ENCODE measurements at places on chromosomes 6 and 20.
A peak's percentile ranks its signal among the peaks of the same experiment; 100 is the strongest.

- no peak for DNase-seq
Measured at GRCh38 chr6:97312241-97312640, 29.2 kb upstream of the MMS22L start.

GRCh38 chr20:45821947-45822346, 5.2 kb downstream of the TNNC2 start:
- DNase-seq = no peak

DNA sequence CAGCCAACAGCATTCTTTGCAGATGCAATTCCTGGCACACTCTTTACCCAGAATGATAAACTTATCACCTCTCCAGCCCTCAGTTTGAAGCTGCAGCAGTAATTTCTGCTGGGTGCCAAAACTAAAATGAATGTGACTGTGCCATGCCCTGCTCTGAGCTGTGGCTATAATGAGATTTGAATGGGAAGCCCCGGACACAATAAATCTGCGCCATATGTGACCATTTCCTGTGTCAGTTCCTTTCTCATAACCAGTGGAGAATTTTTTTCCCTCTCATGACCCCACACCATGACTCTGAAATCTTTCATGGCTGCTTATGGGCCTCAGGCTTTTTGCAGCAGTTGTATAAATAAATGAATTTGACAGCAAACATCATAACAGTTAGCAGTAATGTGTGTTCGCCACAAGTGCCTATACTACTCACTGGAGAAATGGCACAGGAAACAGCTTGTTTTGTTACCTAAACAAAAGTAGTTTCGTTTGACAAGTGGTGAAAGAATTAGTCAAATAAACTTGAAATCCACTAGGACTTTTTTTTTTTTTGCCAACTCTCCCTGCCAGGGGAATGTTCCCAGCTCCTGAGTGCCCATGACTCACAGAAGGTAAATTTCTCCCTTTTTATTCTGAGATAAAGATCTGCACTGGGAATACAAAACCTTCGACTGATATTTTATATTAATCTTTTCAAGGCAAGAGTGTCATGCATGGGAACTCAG, 408.4 kb downstream of the PKHD1 start:
- peak; percentile 0 for DNase-seq

DNA sequence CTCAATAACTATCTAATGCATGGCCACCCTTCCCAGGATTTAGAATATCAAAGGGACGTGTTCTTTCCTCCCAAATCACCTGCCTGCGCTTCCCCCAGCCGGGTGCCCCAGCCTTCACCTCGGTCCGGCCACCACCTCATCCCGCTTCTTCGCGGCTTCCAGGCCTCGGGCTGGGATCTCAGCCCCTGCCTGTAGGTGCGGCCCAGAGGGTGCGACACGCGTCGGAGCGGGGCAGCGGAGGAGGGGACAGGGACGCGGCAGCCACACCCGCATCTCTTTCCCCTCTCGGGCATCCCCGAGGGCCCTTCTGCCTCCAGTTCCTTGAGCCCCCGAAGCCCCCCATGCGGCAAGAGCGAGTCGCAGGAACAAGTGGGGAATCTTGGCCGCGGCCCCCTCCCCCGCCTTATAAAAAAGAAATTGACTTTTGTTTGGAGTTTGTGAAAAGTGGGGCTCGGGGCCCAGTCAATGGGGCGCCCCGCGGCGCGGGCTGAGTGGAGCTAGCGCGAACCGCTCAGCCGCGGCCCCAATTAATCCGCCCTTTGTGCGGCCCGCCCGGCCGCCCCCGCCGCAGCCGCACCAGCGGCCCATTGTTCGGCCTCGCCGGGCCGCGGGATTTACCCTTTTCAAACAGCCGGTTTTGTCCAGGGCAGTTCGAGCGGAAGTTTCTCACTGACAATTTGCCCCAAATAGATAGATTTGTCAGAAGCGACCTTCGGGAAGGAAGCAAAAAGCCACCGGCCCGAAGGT, 8.4 kb upstream of the NR2E1 start:
- no peak for DNase-seq

DNA sequence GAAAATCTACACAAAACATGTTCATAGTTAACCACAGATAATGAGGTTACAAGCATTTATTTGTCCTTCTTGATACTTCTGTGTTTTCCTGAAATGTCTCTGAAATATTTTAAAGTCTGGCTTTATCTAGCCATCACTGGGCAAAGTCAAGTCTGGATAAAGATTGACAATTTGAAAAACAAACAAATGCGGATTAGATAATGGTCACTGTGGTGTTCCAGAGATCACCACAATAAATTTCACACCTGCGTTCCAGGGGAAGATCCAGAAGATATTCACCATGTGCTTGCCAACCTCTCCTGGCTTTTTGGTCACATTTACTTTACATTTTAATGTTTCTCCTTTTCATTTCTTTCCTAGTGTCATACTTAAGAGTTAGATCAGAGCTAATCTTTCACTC, 109.7 kb upstream of the CCDC28A start:
- no peak for DNase-seq

DNA sequence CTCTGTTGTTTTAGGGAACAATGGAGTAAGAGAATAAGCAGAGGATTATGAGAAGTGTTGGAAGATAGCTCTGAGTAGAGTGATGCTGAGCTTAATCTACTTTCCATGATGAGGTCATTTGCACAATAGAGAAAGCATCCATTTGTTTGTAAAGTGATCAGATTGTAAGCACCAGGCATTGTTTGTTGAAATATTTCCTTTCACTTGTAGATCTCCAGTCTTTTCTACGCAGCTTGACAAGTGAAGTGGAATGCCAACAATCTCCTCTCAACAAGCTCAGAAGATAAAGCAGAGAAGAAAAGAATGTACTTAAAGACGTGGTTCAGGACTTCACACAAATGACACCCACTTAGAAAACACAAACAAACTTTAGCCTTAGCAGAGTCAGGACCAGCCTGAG, 80.1 kb upstream of the MARCKS start:
- DNase-seq = no peak

- peak; percentile 39 for DNase-seq
Measured at GRCh38 chr20:16803965-16804792, 56.0 kb downstream of the OTOR start.

GRCh38 chr6:7175462-7175861, 67.7 kb downstream of the RREB1 start:
- DNase-seq = no peak

DNA sequence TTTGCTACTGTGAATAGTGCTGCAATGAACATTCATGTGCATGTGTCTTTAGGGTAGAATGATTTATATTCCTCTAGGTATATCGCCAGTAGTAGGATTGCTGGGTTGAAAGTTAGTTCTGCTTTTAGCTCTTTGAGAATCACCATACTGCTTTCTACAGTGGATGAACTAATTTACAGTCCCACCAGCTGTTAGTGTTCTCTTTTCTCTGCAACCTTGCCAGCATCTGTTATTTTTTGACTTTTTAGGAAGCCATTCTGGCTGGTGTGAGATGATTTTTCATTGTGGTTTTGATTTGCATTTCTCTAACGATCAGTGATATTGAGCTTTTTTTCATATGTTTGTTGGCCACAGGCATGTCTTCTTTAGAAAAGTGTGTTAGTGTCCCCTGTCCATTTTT, 40.0 kb downstream of the PLG start:
- DNase-seq = no peak

GRCh38 chr20:57759724-57760123, 49.9 kb upstream of the PMEPA1 start:
- no peak for DNase-seq

DNA sequence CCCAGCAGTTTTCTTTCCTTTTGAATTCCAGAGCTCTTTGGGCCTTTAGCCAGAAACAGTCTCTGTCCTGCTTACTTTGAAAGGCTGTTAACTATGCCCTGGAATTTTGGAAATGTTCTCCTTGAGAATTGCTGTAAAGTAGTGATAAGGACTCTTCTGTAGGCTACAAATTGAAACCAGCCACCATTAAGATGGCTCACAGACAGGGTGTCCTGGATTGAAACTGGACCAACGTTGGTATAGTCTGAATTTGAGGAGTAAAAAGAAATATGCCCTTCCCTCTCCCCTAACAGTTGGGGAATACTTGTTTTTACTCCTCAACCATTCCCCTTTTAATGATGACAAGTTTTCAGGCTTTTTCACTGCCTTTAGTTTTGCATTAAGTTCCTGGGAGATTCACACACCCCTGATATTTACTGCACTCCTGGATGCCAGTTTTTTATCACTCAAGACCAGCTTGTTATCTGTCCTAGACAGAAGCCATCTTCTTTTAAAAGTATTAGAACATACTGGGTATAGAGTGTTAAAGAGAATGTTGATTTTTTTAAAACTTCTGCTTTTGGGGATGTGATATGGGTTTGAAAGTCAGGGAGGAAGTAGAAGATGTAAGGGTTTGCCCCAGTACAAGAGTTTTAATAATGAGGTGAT, 21.9 kb downstream of the TOP1 start:
- no peak for DNase-seq

DNA sequence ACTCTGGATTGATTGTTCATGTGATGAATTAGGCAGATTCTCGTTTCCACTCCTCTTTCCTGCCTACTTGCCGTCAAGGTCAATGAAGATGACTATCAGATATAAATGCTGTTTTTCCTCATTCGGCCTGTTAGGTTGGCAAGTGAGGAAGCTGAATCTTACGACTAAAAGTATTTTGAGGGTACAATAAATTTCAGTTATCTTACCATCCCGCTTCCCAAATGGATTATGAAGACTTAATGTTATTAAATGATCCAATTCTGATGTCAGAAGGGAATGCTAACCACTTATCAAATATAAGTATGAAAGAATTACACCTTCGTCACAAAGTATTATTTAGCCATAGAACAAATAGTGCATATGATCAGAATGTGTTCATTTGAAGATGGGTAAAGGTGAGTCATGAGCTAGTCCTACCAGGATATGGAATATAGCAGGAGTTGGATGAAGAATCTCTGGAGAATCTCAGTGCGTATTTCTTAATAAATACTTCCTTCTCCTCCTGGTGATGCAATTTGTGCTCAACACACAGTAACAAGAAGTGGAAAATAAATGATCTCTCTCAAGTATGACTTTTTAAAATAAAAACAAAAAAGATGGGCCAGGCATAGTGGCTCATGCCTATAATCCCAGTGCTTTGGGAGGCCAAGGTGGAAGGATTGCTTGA, 4.6 kb downstream of the GPLD1 start:
- DNase-seq = no peak

- DNase-seq = no peak
Measured at GRCh38 chr6:36145495-36145894, 15.2 kb downstream of the MAPK13 start.

- no peak for DNase-seq
Measured at GRCh38 chr20:63738687-63739129, 868 bp upstream of the SLC2A4RG start.

GRCh38 chr20:46627234-46627633, 24.0 kb downstream of the SLC13A3 start:
- no peak for DNase-seq

DNA sequence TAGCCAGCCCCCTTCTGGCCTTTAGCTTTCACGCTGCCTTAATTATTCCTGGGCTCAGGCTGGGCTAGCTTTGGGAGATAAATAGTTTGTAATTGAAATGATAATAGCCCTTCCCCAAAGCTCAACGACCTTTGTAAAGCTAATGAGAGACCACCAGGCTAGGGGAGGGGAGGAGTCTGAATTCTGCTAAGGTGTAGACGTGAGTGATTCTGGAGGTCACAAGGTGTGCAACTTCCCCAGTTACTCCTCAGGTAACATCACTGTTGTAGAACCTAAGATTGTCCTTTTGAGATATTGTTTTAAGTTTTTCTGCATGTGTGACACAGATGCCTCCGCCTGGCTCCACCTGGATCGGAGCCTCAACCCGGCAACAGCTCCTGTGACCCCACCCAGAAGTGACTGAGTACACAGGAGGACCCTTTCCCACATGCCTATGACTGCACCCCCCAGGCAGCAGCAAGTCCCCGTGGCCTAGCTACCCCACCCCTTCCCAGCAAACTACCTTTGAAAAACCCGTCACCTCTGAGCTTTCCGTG, 5.8 kb upstream of the GPR31 start:
- no peak for DNase-seq

DNA sequence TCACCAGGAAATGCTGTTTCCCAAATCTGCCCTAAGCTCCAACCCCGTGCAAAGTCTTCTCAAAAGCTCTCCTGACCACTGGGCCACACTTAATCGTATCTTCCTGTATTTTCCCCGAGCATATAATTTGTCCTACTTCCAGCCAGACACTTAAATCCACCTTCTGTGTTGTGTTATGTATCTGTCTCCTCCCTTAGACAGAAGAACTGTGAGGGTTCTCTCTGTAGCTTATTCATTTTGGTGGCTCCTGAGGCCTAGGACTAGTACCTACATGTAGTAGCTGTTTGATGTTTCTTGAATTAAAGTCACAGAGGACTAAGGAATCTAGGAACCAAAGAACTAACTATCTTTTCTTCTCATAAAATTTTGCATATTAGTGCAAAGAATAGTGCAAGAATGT, 292.6 kb downstream of the ALDH8A1 start:
- DNase-seq = no peak
